ENCODE measurements at places on chromosomes 5 and 9.

GRCh38 chr9:92094655-92095054 is 20.6 kb downstream of the SPTLC1 start:
- DNase-seq: no peak

- DNase-seq: no peak
Observed at GRCh38 chr5:111211341-111211740, 12.8 kb upstream of the CAMK4 start.

GRCh38 chr5:5886812-5887486 is 464.5 kb downstream of the ICE1 start:
- peak; percentile 10 for DNase-seq

DNA sequence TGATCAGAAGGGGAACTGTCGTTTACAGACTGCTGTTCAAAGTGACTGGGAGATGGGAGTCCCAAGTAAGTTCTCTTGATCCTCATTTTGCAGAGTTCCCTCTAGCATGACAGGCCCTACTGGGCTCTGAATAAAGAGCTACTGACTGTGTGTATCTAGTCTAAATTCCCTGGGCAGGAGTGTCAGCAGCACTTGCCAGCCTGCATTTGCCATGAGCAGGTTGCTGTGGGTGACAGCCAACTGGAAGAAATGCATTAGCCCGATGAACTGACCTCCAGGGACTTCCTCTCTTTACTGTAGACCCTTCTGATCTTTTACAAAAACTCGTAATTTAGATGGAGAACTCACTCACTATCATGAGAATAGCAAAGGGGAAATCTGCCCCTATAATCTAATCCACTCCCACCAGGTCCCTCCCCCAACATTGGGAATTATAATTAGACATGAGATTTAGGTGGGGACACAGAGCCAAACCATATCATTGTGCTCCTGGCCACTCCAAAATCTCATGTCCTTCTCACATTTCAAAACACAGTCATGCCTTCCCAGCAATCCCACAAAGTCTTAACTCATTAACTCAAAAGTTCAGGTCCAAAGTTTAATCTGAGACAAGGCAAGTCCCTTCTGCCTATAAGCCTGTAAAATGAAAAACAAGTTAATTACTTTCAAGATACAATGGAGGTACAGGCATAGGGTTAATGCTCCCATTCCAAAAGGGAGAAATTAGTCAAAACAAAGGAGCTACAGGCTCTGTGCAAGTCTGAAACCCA is 78.9 kb upstream of the CXCL14 start:
- no peak for DNase-seq

- no peak for DNase-seq
Observed at GRCh38 chr9:94903961-94904421, 177.5 kb downstream of the AOPEP start.

DNA sequence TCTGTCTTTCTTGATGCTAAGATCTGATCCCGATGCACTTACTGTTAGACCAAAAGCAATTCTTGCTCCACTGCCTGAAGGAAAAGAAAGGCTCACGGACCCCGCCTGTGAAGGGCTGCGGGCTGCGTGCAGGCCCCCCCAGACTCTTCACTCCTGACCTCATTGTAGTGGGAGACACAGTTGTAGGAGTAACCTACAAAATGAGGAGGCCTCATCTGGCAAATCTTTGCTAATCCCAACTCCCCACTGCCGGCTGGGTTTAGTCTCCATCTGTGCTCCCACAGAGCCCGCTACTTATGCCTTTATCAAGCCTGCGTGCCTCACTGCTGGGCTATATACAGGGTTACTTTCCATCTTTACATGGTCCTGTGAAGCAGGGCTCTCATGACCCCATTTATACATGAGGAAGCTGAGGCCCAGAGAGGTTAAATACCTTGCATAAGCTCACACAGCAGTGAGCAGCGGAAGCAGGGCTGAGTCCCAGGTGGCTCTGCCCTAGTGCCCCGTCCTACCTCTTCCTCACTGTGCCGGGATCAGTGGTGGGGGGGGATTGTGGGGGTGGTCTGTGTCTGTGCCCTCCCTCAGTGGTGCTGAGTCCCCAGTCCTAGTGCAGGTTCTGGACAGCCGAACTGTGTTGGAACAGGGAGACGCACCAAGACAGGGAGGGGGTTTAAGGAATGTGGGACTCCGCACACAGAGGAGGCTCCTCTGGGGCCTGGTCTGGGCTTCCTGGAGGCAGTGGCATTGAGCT is 43.9 kb upstream of the RNF130 start:
- DNase-seq: no peak

DNA sequence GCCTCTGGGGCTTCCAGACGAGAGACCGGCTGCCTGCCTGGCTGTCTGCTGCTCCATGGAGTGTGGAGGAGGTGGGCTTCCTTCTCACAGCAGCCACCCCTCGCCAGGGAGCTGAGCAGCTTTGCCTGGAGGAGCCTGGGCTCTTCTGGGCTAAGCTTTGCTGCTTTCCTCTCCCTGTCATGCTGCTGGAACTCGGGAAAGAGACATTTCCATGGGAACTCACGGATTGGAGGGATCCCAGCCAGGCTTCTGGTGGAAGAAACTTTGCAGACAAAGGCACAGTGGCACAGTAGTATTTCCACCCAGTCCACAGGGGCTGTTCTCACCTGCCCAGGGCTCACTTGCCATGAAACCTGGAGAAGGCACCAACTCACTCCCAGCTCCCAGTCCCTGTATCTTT is 5.6 kb upstream of the NTNG2 start:
- no peak for DNase-seq

DNA sequence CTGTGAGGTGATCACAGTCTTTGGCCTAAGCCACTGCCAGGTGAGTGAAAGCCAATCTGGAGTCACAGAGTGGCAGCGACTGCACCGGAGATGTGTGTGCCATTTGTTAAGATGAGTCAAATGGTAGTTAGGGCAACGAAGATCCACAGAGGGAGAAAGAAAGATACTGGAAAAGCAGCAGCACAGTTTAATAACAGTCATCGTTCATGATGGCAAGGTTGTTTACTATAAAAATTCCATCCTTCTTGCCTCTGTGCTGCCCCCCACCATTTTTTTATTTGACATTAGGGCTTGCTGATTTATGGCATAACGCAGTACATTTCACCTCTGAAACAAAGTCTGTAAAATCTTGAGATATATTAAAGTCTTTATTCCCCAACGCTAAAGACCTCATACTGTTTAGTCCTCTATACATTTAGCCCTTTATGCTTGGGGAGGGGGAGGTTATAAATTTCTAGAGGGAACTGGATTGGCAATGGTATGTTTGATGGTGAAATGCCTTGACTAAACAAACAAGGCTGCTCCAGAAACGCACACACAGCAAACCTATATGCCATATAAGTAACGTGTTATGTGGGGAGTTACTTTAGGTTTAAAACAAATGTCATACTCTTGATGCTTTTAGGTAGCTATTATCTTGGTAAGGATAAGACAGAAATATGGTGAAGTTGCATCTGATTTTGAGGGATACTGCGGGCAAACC is 55.8 kb upstream of the ABL1 start:
- no peak for DNase-seq

DNA sequence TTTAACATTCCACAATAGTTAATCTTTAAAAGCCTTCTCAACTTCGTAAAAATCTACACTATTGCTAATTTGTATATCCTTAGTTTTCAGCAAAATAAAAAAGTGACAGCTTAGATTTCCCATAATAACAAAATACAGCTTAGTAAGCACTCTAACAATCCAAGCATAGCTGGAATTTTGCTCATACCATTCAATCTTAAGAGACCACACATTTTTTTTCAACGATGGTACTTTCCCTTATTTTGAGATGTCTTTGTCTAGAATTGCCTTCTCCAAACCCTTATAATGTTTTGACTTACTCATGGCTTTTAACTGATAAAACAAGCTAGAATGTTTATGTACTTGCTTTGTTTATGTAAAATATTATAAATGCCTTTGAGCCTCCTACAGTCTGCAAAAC is 65.6 kb downstream of the HOMER1 start:
- no peak for DNase-seq

DNA sequence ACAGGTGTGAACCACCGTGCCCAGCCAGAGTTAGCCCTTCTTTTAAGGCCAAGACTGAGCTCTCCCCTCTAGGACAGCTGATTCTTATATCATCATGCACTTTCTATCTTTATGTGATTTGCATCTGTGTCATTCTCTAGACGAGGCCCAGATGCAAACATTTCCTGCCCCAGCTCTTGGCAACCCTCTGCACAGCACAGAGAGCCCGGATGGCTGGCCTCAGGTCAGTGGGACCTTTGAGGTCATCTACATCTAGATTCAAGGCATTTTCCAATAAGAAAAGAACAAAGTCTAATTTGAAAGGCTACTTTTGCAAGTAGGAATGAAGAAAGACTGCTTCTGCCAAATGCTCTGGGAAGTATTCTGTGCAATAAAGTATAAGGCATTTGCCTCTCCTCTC is 109.0 kb upstream of the DAB2 start:
- no peak for DNase-seq

DNA sequence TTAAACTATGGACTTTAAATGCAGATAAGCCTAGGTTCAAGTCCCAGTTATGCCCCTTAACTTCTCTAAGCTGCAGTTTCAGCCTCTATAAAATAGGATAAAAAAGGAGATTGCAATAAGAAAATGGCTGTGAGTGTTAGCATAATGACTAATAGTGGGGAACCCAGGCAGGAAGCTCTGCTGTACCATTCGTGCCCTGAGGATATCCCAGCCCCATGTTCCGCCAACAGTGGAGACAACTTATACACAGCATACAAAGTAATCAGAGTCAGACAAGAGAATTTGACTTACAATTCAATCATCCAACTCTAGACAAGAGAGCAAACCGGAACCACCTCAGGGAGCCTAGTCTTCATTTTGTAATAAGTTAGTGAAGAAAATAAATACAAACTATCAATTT is 141.5 kb upstream of the FSTL4 start:
- no peak for DNase-seq

- DNase-seq: no peak
Observed at GRCh38 chr5:155150012-155150411, 136.5 kb downstream of the KIF4B start.

DNA sequence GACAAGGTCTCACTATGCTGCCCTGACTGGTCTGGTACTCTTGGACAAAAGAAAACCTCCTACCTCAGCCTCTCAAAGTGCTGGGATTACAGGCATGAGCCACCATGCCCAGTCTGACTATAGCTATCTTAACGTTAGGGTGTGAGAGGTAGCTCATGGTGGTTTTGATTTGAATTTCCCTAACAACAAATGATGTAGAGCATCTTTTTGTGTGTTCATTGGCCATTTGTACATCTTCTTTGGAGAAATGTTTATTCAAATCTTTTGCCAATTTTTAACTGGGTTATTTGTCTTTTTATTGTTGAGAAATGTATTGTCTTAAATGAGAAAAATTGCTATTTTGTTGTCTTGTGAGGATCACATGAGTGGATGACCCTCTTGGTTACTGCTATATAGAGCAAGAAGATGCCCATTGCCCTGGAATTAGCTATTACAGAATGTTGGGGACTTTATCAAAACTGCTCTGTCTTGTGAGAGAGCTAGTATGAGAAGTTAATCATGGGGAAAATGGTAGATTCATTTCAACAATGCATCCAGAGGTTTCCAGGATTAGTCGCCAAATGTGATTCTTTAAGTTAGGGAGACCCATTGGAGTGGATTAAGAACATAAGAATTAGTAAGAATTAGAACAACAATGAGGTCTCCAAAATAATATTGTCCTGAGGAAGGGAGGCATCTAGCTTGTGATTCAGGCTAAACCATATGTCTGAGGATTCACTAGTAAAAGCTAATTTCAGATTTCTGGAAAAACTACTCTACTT is 124.3 kb upstream of the MOCS2 start:
- DNase-seq: no peak

DNA sequence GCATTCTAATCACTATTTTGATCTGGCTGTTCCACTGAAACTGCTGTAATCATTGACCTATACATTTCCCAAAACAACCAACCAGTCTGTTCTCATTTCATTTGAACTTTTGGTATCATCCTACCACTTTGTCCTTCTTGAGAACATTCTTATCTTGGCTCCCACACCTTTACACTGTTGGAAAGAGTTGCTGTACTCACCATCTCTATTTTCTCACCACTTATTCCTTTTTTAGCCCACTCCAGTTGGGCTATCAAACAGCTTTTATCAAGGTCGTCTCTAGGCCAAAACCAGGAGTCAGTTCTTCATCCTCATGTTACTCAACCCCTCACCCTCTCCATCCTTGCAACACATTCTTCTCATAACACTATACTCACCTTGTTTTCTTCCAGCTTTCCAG is 170.1 kb downstream of the KDM4C start:
- peak; percentile 53 for DNase-seq

DNA sequence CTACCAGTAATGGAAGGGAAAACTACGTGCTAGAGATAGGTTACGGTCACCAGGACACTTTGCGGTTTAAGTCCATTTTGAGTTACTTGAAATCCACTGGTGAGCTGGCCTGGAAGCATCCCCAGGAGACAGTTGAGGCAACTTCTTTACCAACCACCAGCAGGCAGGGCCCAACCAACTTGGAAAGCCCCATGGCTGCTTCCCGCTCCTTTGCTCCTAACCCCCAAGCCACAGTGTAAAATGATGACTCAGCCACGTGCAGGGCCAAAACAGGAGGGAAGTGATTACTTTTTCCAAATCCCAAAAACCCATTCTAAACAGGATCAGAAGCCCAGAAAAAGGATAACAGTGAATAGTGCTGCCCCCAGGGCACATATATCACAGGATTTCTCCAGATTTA is 87.4 kb downstream of the PAX5 start:
- DNase-seq: no peak

DNA sequence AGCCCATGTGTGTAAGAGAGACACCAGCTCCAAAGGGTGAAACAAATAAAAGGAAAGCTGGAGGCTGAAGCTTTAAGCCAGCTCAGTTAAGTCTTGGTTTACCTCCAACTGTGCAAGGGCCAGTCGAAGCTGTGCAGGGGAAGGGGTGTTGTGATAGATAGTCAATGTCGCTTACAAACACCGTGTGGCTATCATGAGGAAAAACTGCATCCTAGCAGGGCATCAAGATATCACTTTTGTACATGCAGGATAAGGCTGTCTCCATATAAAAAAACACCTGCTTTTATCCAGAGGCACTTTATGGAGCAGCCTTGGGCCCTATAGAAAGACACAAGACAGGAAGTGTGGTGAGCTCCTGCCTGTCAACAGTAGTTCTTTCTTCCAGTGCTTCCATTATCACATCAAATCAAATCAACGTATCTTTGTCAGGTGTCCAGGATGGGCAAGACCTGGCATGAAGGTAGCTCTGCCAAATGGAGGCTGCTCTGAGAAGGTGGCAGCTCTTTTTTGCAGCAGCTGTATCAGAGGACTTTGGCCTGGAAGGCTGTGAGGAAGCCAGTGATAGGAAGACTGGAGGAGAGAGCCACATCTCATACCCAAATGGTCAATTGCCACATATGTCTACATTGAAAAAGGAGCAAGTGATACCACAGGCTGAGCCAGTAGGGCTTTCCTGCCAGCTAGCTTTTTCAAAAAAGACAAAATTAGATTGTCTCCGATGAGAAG is 29.3 kb upstream of the SELENOP start:
- no peak for DNase-seq

- no peak for DNase-seq
Observed at GRCh38 chr5:170611449-170612090, 107.8 kb downstream of the KCNIP1 start.

DNA sequence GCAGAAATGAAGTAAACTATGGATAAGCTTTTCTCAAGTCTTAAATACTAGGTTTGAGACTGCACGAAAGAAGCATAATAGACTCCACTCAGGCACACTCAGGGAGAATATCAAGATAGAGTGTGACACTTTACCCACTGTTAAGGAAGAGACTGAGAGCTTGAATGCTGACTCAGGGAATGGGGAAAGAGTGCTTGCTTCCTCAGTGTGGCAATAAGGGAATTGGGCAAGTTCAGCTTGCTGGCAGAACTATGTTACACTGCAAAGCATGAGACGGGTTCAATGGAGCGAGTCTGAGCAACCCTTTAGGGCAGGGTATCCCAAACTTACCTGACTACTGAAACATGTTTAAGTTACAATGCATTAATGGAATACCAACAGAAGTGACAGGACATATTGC is 237.7 kb upstream of the MEF2C start:
- DNase-seq: no peak
